ENCODE measurements at places on chromosomes 3 and 15. TPM values are rescaled to one million over a fixed set of nuclear protein-coding genes. Genes with fewer than 3 reads are reported as not detected.

DNA sequence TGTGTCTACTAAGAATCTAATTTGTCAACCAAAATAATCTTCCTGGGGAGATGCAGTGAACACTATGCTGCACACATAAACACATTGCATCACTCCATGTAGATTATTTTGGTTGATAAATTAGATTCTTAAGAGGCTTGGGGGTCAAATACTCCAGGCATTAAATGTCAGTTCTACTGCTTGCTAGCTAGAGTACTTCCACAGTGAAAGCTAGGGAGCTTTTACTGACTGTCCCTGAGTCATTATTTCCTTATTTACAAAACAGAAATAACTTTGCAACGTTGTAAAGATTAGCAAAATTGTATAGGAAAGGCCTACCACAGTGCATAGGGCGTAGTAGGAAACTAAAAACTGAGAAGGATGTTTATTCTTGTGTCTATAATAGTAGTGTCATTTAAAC, 12.9 kb upstream of the TMC3 start:
- no peaks in the 10 kb centered on the region for H3K27me3 ChIP-seq
- no peak overlapping the region for H3K4me3 ChIP-seq
- no peaks in the 10 kb centered on the region for H3K36me3 ChIP-seq
- no peak for DNase-seq

Gene TMCC1
- 12.1 TPM for total RNA-seq

DNA sequence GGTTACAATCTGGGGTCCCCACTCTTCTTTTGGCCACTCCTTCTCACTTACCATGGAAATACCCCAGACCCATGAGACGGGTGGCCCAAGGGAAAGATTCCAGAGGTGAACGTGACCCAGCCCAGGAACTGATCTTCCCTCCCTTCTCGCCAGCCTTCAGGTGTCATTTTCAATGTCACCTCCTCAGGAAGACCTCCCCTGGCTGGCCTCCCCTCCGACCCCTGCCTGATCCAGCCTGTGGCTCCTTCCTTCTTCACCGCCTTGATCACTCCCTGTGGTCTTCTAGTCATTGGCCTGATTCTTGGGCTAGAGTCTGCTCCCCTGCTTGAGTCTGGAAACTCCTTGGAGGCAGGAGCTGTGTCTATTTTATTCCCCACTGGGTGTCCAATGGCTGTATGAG, 146.1 kb downstream of the SMAD6 start:
- H3K4me1 ChIP-seq: peaks cover 38% of the 10 kb centered on the region
- no peaks in the 10 kb centered on the region for H3K36me3 ChIP-seq
- H3K27ac ChIP-seq: no peak overlapping the region

- no peak for DNase-seq
- H3K36me3 ChIP-seq: no peaks in the 10 kb centered on the region
- no peak overlapping the region for H3K27ac ChIP-seq
- peaks cover 6% of the 10 kb centered on the region for H3K4me1 ChIP-seq
- H3K27me3 ChIP-seq: no peaks in the 10 kb centered on the region
These were observed 208.6 kb downstream of the NFKBIZ start for GRCh38 chr3:102057781-102058421.

DNA sequence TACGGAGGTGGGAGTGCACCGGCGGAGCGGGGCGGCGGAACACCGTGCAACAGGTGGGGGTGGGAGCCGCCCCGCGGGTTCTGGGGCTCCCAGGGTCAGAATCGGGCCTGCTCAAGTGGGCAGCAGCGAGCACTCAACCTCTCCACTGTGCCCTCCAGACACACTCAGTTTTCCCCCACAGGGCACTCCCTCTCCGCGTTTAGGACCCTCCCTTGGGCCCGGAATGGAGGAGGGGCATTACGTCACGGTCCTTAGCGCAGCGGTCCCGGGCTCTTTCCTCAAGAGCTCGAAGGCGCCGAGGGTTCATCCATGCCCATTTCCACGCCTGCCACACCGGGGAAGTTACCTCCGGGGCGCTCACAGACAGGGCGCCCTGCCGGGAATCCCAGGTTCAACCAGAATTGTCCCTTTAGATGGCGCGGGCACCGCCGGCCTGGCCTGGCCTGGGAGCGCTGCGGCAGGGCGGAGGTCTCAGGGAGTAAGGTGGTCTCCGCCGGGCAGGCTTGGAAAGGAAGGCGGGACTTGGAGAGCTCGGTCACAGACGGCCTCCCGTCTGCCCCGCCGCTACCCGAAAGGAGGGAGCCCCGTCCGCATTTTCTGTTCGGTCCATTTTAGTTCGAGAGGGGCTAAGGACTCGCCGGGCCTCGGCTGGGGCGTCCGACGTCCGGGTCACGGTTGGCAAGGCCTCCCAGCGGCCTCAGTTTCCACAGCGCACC, 5.1 kb downstream of the RNU6-1 start:
- peak overlapping the region; percentile 61 for H3K4me3 ChIP-seq
- peaks cover 52% of the 10 kb centered on the region for H3K4me1 ChIP-seq
- no peaks in the 10 kb centered on the region for H3K36me3 ChIP-seq
- H3K27me3 ChIP-seq: peaks cover 58% of the 10 kb centered on the region

GRCh38 chr15:81163961-81164800, 30.1 kb downstream of the CFAP161 start:
- no peaks in the 10 kb centered on the region for H3K27me3 ChIP-seq
- no peaks in the 10 kb centered on the region for H3K36me3 ChIP-seq
- H3K27ac ChIP-seq: no peak overlapping the region
- H3K4me3 ChIP-seq: no peak overlapping the region
- no peak for DNase-seq

All from HepG2 (cell line).